Colonic mucosa (tissue), 4 donors: ENCODE measurements at places on chromosomes 12 and 14. TPM values are rescaled to one million over a fixed set of nuclear protein-coding genes. Genes with fewer than 3 reads are reported as not detected.

- DNase-seq, result no peak
Measured at GRCh38 chr14:31582286-31582691, 21.1 kb downstream of the NUBPL start.

- no peak for DNase-seq
Measured at GRCh38 chr14:63262446-63262845, 56.3 kb downstream of the GPHB5 start.

DNA sequence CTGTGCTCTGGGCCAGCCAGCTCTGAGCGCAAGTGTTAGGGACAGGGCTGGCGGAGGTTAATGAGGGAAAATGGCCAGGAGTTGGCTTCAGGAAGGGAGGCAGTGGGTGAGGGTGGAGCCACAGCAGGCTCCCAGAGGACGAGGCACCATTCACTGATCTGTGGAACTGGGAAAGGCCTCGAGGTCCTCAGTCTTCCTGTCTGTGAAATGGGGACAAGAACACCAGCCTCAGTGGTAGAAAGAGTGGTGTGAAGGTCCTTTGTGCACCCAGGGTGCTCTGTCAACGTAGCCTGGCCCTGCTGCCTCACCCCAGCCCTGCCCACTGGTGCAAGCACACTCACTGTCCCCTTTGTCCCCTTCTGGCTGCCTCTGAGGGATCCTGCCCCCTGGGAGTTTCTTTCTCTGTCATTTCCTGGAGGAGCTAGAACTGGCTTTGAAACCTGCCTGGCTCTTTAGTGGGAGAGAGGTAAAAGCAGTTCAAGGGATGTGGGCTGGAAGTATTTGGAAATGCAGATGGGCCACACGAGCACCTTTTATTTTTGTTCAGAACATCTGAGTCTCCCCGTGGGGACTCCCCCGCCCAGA, 25.0 kb downstream of the SYNDIG1L start:
- no peak for DNase-seq

DNA sequence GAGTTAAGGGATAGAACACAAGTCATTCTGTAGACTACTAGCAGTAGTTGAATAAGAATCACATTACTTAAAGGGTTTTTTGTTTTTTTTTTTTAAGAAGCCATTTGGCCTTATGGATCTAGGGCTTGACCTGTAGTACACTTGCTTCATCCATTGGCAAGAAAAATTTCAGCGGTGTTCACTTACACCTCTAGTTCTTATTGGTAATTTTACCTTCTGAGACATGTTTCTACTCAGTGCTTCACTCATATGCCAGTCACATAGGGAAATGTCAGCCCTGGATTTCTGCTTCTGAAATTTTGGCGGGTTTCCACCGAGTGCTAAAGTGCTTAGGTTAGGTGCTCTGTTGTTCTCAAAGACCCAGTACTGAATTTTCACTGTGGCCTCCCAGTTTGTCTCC, 72.9 kb downstream of the FRMD6 start:
- no peak for DNase-seq

GRCh38 chr12:15486859-15487258, 164.6 kb downstream of the PTPRO start:
- DNase-seq, result no peak

DNA sequence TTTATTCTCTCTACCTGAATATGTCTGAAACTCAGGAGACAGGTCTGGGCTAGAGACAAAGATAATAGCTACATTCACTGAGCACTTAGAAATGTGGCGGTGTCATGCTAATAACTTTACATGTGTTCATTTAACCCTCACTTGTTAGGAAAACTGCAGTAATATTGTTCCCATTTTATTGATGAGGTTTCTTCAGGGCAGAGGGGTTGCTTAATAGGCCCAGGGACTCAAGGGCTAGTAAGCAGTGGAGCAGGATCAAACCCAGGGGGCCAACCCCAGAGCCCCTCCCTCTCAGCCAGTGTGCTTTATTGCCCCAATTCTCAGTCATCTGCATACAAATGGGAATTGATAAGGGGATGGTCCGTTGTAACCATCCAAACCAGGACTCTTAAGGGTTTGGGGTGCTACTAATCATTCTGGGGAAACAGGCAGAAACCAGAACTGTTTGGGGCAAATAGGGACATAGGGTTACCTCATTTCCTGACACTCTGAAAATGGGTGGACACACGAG, 142.8 kb upstream of the AMIGO2 start:
- DNase-seq, result no peak

GRCh38 chr12:89529738-89530137, 3.9 kb upstream of the POC1B start:
- DNase-seq, result no peak

GRCh38 chr12:102300824-102301461, 103.3 kb upstream of the PMCH start:
- DNase-seq, result no peak

DNA sequence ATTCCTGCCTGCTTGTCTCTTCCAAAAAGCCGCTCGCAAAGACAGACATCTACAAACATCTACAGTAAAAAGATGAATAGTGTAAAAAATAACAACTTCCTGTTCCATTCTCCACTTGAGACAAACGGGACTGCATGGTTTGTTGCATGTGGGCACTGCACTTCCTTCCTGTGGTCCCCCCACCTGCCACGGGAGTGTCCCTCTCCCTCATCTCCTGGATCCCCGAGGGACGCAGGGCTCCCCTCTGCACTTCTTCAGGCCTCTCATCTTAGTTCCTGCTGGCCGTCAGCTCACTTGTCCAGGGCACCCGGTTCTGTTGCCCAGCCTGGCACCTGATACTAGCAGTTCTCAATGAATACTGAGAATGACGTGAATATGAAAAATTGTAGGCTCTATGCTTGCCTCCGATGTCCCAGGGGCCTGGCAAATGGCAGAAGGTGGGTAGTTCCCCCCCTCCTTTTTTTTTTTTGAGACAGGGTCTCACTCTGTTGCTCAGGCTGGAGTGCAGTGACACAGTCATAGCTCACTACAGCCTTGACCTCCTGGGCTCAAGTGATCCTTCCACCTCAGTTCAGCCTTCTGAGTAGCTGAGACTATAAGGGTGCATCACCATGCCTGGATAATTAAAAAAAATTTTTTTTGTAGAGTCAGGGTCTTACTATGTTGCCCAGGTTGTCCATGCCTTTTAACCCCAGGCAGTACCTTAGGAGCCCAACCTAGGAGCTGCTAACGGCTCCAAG, 3.5 kb upstream of the KLC1 start:
- DNase-seq, result peak; percentile 19

DNA sequence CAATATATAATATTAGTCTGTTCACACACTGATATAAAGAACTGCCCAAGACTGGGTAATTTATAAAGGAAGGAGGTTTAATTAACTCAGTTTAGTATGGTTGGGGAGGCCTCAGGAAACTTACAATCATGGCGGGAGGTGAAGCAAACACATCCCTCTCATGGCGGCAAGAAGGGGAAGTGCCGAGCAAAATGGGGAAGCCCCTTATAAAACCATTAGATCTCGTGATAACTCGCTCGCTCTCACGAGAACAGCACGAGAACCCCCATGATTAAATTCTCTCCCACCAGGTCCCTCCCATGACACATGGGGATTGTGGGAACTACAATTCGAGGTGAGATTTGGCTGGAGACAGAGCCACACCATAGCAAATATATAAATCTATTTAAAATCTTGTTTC, 269.8 kb downstream of the ATP23 start:
- no peak for DNase-seq

- DNase-seq, result no peak
Measured at GRCh38 chr12:2930865-2931264, 28.3 kb upstream of the TEAD4 start.

DNA sequence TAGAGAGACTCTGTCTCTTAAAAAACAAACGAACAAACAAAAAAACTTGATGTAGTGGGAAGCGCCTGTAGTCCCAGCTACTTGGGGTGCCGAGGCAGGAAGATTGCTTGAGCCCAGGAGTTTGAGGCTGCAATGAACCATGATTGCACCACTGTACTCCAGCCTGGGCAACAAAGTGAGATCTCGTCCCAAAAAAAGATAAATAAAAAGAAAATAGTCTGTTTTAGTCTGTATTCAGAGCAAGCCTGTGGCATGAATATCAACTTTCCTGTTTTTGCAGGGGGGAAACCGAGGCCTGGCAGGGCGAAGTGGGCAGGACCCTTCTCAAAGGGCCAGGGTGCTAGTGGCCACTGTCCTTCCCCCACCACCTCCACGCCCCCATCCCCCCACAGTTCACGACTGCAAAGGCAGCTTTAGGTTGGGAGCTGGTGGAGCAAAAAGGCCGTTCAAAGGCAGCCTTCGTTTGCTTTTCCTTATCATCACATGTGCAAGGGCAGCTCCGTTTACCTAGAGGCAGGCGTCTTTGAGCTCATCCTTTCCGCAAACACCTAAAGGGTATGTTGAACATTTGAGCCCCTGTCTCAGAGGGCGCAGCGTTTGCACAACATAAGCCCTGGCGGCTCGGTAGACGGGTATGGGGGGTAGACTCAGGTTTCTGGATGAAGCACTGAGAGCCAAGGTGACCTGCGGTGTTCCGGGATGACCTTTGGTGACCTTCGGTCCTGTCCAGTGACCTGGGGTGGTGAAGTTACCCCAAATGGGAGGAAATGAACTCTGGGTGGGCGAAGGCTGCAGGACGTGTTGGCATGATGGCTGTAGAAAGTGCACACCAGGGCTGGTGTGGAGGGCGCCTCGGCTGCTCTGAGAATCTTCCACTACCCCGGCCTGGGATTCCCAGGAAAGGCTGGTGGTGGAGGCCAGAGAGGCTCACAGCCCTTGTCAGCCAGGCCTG, 8.7 kb upstream of the MEG3 start:
- DNase-seq, result no peak

GRCh38 chr12:18864900-18865561, 127.1 kb downstream of the CAPZA3 start:
- DNase-seq, result no peak

GRCh38 chr12:5733136-5733755, 211.8 kb downstream of the ANO2 start:
- DNase-seq, result no peak

DNA sequence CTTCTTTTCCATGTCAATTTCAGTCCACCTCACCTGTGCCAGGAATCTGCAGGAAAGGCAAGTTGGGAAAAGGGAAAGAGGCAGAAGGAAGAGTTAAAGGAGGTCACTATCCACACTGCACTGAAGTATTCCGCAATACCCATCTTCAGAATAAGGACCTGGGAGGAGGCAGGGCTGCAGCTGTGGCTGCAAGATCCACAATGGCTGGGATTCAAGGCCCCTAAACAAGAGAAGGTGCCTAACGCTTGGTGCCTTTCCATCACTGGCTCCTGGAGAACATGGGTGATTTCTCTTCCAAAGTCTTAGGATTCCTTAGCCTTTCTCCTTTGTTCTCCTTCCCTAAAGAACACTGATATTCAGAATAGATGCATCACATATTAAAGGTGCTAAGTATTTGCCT, 204.0 kb downstream of the GRIN2B start:
- DNase-seq, result no peak

GRCh38 chr12:132523576-132524331, 33.8 kb downstream of the FBRSL1 start:
- peak; percentile 77 for DNase-seq

GRCh38 chr12:47868041-47868440, 36.8 kb downstream of the VDR start:
- peak; percentile 21 for DNase-seq

- no peak for DNase-seq
Measured at GRCh38 chr12:68271346-68271745, 17.9 kb upstream of the IL22 start.

DNA sequence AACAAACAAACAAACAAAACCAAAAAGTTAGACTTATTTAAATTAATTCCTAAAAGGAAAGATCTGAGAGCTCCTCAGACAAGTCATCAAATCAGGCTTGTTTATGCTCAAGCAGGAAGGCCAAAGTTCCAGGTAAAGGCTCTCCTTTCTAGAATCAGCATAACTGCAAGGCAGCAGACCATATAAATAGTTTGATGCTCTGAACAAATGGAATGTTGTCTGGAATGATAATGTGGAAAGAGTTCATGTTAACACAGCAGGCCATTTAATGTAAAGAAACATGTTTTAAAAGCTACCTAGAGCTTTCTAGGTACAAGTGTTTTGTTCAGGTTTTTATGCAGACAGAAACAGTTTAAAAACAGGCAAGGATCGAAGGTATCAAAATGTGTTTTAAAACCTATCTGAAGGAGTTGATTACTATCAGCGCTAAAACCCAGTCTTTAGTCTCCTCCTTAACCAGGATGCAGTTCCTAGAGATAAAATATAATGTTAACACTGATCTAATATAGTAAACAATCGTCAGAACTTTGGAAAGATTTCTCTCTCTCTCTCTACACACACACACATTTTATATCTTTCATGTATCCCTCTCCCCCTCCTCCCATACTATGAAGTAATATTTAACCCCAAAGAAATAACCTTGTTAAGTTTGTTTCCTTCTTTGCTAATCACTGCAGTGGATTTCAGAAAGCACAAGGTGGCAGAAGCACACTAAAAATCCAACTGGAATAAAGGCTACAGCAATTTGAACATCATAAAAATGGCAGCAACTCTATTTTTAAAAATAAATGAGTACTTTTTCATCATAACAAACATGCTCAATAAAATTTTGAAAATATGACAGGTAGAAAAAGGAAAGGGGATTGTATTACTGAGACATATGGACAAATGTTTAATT, 135.5 kb downstream of the PAWR start:
- no peak for DNase-seq

GRCh38 chr14:68341411-68342212, 451.3 kb downstream of the ZFP36L1 start:
- DNase-seq, result no peak

DNA sequence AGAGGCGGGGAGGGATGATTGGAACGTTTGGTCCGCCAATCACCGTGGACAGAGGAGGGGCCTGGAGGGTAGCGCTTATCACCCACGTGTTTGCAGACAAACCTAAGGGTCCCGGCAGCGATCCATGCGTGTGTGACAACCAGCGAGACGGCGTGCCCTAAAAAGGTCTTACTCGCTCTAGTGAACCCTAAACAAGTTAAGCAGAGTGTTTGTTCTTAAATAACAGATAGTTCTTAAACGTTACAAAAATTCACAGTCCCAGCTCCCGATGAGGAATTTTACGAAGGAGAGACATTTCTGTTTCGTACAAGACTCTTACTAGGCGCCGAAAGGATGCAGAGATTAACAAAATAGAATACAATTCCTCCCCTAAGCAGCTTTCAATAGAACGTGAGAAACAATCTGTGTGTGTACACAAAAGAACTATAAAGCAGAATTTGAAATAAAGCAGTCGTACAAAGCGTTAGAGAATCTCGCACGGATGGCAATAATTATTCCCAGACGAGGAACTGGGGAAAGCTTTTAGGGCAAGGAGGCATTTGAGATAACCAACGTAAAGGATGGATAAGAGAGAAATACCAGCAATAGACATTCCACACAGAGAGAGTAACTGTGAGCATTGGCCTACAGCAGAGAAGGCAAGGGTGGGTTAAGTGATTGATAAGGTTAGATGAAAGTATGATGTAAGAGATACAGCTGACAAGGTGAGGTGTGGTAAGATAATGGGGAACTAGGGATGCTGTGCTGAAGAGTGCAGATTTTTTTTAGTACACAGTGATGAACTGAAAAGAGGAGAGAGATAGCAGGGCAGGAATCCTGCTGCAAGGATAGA, 831 bp upstream of the RPS6KA5 start:
- no peak for DNase-seq

PRH2 gene
- not detected for total RNA-seq

SLC17A8 gene
- total RNA-seq, result 3.3 TPM

MYO1A gene
- 261 TPM for total RNA-seq

TC2N gene
- 93.4 TPM for total RNA-seq

FOXM1 gene
- total RNA-seq, result 18.4 TPM

INF2 gene
- total RNA-seq, result 162 TPM

CFAP54 gene
- total RNA-seq, result 0.32 TPM

MRPL42 gene
- 82.8 TPM for total RNA-seq

CCDC92 gene
- 9.6 TPM for total RNA-seq

MIP gene
- total RNA-seq, result not detected

METTL1 gene
- 18.9 TPM for total RNA-seq

CLEC1B gene
- not detected for total RNA-seq

NPFF gene
- not detected for total RNA-seq

RGS6 gene
- 0.15 TPM for total RNA-seq
